ENCODE measurements at places on chromosomes 4 and X.

DNA sequence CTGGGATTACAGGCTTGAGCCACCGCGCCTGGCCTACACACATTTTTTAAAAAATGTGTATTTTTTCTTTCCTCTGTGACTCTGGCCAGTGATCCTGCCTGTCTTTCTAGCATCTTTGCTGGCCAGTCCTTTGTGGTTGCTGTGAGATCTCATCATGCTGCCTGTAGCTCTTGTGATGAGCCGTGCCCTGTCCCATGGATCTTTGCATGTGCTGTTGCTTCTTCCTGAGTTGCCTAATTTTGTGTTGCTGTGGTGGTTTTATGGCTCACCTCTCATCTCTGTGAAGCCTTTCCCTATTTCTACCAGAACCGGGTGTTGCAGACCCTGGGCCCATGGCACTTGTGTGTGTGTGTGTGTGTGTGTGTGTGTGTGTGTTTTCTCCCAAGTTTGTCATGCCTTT, 8.3 kb downstream of the NSD2 start:
- no peak for DNase-seq

GRCh38 chr4:89549907-89550306, 242.3 kb upstream of the GPRIN3 start:
- DNase-seq = no peak

DNA sequence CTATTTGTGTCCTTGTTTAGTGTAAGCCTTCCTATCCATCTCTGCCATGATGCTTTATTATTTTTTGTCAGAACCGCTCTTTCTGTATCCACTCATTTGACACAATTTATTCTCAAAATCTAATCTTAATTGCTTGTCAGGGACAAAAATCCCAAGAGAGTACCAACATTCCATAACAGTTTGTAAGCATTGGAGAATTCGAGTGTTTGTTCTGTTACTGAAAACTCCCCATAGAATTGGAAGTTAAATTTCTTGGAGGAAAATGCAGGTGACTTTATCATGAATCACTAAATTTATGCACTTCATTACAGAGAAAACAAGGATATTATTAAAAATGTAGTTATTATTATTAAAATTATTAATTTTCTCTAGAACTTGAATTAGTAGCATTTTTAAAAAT, 1986.1 kb downstream of the ARAP2 start:
- no peak for DNase-seq

DNA sequence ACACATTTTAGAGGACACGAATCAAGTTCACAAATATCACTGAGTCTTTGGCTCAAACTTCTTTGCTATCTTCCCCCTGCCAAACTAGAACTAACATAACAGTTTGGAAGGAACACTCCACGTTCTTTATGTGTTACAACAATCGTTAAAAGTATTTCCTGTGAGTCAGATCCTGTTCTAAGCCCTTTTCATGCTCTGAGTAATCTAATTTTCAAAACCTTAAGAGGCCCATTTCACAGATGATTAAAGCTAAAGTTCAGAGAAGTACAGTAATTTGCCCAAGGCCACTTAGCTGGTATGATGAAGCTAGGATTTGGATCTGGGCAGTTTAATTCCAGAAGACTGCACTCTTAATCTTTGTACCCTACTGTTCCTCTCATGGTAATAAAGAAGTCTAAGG, 854.4 kb upstream of the INTU start:
- DNase-seq = no peak

GRCh38 chr4:138401334-138401733, 159.2 kb upstream of the SLC7A11 start:
- DNase-seq = peak; percentile 15

DNA sequence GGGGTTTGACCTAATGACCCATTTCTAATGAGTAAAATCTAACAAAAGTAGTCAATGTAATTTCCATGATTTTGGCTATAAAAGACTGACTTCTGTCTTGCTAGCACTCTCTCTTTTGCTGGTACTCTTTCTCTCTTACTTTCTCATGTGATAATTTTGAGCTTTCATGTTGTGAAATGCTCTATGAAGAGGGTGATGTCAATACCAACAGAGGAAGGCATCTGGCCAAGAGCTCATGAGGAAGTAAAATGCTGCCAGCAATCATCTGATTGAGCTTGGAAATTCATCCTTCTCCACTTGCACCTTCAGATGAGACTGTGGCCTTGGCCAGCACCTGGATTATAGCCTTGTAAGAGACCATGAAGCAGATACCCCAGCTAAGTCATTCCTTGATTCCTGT, 347.7 kb downstream of the HS3ST1 start:
- DNase-seq = no peak

DNA sequence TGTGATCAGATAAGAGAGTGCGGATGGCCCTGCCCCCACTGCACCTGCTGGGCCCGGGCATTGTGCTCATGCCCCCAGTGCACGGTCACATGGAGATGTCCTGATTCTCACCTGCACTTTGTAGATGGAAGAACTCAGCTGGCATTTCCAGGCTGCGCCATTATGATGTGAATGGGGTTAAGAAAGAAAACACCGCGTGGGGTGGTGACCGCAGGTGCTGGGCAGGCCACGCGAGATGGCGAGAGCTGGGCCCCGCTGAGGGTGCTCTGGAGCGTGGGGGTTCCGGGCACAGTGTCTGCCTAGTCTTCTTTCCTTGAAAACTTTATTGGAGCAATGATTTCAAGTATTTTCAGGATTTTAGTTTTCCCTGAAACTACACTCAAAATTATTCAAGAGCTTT, 17.8 kb upstream of the HGFAC start:
- DNase-seq = no peak

GRCh38 chr4:180913750-180914149, 1329.5 kb upstream of the TENM3 start:
- no peak for DNase-seq

DNA sequence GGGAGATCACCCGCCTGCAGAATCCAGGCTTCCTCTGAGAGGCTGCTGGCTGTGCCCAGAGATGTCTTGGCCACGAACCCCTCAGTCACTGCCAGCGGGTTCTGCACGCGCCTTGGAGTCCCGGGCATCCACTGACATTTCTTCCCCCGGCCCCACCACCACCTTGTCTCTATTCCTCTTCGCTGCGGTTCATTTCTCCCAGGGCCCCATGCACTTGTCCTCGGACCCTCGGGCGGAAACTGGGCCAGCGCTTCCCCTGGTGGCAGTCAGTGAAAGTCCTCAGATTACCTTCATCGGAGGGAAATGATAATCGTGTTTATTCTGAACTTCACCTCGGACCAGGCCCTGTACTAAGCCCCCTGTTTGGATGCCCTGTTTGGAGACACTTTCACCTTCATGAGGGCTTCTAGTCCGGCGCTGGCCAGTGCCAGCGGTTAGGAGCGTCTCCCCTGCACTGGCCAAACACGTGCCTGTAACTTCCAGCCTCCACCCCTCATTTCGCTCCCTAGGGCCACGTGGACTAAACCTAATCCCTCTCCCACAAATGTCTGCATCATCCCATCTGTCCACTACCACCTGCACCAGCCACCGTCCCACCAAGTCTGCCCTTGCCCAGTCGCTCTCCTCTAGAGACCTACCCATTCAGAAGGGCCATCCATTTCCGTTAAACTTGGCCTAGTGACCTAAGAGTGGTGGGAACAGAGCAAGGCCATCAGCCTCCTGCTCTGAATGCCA, 82.0 kb downstream of the DCTD start:
- no peak for DNase-seq

DNA sequence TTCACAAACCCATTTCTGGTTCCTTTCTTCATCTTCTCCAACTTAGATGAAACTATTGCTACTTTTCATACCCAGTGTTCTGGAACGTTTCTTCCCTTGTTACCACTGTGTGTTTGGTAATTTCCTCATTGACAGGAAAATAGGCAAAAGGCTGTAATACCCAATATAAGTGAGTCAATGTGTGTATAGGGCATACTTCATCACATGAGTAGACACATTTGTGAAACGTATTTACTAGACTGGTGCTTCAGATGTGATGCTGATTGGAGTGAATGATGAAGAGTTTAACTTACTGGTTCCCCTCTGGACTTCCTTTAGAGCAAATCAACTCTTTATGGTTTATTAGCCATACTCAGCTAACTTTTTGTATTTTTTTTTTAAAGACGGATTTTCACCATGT, 195.1 kb upstream of the ATP6AP2 start:
- no peak for DNase-seq

GRCh38 chrX:44244008-44244407, 99.5 kb downstream of the EFHC2 start:
- DNase-seq = no peak

DNA sequence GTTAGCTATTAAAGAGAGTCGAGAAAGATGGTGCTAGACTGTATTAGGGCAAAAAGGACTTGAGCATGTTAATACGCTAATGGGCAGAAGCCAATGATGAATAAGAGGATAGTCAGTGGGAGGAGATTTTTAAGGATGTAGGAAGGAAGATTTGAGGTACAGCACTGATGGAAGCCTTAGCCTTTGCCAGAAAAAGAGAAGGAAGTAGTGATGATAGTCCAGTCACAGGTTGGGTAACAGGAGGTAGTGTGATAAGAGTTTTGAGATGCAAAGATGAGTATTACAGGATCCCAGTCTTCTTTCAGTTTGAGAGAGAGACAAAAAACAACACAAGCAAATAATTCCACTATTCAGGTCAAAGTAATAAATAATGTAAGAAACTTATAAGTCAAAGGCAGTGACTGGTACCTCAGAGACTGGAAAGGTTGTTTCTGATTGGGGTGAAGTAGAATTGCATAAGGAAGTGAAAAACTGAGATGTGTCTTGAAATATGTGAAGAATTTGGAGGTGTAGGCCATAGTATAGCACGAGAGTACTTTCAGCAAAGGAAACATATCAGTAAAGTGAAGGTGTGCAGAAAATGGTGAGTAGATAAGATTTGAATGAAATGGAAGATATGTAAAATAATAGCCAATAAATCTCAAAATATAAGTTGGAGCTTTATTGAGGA, 22.1 kb upstream of the NDNF start:
- no peak for DNase-seq

- no peak for DNase-seq
These were observed 11.0 kb upstream of the TBC1D8B start for GRCh38 chrX:106791495-106791894.

- DNase-seq = no peak
These were observed 253.3 kb upstream of the INTU start for GRCh38 chr4:127379499-127379898.

DNA sequence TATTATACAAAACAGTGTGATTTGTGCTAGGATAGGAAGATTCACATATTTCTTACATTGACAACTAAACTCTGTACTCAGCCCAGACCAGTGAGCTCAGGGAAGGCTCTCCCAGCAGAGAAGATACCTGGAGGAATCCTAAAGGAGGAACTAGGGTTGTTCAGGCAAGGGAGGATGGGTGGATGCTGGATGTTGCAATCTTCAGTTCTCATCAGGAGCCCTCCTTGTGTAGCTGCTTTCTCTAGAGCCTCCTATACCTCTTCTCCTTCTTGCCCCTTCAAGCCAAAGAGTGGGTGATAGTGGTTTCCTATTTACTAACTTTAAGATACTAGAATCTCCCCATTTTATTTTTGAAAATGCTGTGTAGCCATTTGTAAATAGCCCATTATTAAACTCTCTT, 117.3 kb downstream of the NKX6-1 start:
- DNase-seq = no peak

DNA sequence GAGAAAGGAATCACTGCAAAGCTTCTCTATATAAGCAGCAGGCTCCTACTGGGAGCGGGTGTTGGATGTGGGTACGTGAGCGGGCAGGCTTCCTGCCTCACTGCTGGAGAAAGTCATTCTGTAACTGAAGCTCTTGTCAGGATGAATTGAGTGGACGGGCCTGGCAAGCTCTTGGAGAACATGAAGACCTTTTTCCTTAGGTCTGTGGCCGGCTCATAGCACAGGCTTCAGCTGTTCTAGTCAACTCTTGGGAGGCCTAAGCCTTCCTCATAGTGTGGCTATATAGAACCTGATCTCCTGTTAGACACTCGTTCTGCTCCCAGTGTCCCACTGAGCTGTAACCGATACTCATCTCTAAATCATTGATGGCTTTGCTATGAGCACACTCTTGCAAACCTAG, 108.2 kb upstream of the GPC4 start:
- DNase-seq = no peak

GRCh38 chr4:15805583-15806517, 27.7 kb downstream of the CD38 start:
- no peak for DNase-seq

- no peak for DNase-seq
These were observed 149.9 kb downstream of the FBXO8 start for GRCh38 chr4:174133551-174133950.

DNA sequence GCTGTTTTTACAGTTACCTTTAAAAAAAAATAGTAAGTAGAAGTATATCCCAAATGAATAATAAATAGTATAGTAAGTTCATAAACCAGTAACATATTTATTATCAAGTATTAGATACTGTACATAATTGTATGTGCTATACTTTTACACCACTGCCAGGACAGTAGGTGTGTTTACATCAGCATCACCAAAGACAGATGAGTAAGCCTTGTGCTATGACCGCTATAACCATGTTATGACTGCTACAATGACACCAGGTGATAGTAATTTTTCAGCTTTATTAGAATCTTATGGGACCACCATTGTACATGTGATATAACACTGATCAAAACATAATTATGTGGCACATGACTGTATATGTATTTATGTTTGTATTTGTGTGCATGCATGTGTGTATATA, 27.3 kb downstream of the PABPC4L start:
- no peak for DNase-seq

- no peak for DNase-seq
These were observed 56.1 kb downstream of the LANCL3 start for GRCh38 chrX:37627602-37628001.

- DNase-seq = no peak
These were observed 242.5 kb downstream of the CFAP299 start for GRCh38 chr4:80578001-80578400.

GRCh38 chrX:131729295-131729694, 185.4 kb downstream of the OR13H1 start:
- peak; percentile 91 for DNase-seq

DNA sequence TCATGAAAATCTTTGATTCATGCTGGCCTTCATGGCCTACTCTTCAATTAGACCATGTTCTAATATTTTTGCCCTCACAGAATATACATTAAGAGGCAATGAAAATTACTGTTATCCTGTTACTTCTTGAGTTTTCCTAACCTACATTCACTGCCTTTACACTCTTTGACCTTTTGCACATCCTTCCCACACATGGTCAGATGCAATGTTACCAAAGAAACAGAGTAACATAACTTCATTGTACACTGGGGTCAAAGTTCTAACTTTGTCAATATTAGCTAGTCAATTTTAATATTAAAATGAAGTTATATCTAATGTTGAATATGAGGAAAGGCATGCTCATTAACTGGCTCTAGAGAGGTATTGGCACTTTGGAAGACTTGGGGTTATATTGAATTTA, 284.8 kb downstream of the TEX13C start:
- no peak for DNase-seq

Measured in psoas muscle (tissue), 8 donors.